Activated CD8-positive, alpha-beta T cell treated with anti-CD3 and anti-CD28 coated beads for 36 hours (primary cell): ENCODE measurements at places on chromosomes 2 and 18. TPM values are rescaled to one million over a fixed set of nuclear protein-coding genes. Genes with fewer than 3 reads are reported as not detected.

The CYTIP gene
- total RNA-seq, result 514 TPM

The ACMSD gene
- total RNA-seq, result not detected

The GATA6 gene
- total RNA-seq, result not detected

The KCNS3 gene
- not detected for total RNA-seq

The ACOXL gene
- 0.14 TPM for total RNA-seq

The ALPG gene
- not detected for total RNA-seq

The CAD gene
- total RNA-seq, result 125 TPM

DNA sequence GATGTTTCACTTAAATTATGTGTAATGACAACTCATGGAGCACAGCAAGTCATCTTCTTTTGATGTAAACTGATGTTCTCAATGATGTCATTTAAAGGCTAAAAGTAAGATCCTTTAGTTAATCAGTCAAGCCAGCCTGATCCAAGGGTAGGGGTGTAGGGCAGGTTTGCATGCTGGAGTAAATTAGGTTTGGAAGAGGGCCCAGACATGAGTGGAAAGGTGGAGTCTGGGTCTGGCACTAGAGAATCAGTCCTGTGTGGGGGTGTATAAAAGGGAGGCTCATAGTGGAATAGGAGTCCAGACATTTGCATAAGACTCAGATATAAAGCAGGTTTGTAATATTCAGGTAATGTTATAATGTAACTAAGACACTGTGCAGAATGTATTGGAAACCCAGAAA lies 88.8 kb upstream of the NYAP2 start:
- DNase-seq, result no peak

DNA sequence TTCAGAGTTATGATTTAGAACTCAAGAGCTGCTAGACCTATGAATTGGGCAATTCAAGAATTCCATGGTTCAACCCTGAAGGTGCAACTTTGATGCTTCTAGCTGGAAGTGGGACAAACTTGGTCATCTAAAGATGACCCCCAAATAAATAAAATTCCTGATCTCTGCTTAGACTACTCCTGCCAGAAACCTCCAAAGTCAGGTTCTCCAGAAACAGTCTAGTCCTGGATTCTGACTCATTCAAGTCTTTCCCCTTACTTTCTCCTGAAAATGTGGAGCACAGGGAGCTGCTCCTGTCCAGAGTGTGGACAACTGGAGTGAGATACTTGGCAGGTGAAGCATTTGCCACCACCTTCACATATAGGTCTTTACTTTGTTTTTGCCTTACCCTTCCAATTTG lies 557.7 kb upstream of the TNP1 start:
- DNase-seq, result no peak

- no peak for DNase-seq
Measured at GRCh38 chr18:67292814-67293213, 223.7 kb downstream of the DSEL start.

GRCh38 chr2:39153312-39153711 lies 32.5 kb upstream of the SOS1 start:
- no peak for DNase-seq

- peak; percentile 51 for DNase-seq
Measured at GRCh38 chr2:71538656-71539265, 85.4 kb downstream of the DYSF start.

- no peak for DNase-seq
Measured at GRCh38 chr2:189236066-189236465, 56.5 kb upstream of the COL5A2 start.

- DNase-seq, result no peak
Measured at GRCh38 chr2:206410714-206411113, 32.6 kb upstream of the ADAM23 start.

DNA sequence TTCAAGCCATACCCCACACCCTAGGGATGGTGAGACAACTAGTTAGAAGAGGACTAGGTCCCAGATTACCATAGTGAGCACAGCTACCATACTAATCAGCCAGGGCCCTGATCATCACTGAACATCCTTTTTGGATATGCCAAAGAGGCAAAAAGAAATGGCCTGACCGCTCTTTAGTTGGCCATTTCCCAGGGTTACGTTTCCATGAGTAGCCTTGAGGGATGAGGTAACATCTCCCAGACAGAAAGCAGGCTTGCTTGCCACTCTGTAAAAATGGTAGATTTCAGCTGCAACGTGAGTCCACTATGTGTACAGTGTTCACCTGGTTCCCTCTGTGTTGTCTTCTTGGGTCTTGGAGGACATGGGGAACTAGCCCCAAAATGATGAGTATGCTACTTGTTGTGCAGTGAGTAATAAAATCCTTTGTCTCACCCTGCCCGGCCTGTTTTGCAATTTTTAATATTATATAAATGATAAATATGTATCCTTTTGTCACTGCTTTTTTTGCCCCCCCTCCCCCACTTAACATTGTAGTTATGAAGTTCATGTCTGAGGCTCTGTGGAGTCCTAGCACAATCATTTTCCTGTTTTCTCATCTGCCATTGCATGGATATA lies 8.9 kb upstream of the GALM start:
- DNase-seq, result no peak

DNA sequence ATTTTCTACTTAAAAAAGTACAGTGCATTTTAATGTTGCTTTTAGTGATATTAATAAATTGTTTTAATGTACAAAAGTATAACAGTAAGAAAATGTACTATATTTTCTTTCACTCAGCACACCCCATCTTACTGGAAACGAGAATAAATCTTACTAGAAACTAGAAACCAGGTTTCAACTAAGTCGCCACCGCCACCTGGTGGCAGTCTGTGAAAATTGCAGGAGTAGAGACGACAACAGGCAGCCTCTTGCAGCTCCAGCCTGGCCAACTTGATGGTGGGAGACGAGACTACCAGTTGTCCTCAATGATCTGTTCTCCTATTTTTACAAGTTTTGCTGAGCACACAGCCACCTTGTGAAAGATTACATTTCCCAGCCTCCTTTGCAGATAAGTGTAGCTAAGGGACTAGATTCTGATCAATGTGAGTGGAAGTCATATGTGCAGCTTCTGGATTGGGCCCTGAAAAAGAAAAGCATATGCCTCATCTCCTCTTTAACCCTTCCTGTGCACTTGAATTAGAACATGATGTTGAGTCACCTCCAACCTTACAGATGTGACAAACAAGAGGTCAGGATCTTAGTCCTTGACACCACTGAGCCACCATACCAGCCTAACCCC lies 8.7 kb downstream of the OTOF start:
- peak; percentile 86 for DNase-seq

GRCh38 chr2:112812318-112813267 lies 24.0 kb downstream of the IL1B start:
- DNase-seq, result no peak

GRCh38 chr2:232636788-232637420 lies 3.5 kb downstream of the EFHD1 start:
- DNase-seq, result peak; percentile 8

- DNase-seq, result no peak
Measured at GRCh38 chr2:239212121-239212928, 188.5 kb downstream of the HDAC4 start.

GRCh38 chr2:111634995-111635538 lies 248.9 kb downstream of the ANAPC1 start:
- DNase-seq, result no peak

- DNase-seq, result no peak
Measured at GRCh38 chr2:124804014-124804940, 779.2 kb downstream of the CNTNAP5 start.

- no peak for DNase-seq
Measured at GRCh38 chr2:3741867-3742602, 38.7 kb downstream of the DCDC2C start.

GRCh38 chr2:44767691-44768090 lies 173.8 kb upstream of the SIX3 start:
- DNase-seq, result no peak

DNA sequence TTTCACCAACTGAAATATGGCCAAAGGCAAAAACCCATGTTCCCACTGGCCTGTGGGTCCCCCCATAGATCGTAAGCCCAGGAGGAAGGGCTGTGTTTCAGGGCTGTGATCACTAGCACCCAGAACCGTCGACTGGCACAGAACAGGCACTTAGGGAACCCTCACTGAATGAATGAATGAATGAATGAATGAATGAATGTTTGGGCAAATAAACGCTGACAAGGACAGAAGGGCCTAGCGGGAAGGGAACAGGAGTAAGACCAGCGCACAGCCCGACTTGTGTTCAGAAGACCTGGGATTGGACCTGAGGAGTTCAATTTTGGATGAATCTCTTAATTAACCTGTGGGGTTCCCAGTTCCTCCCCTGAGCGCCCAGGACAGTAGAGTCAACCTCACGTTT lies 76.2 kb downstream of the TPO start:
- no peak for DNase-seq

GRCh38 chr2:158391876-158392275 lies 64.7 kb downstream of the CCDC148 start:
- DNase-seq, result no peak

GRCh38 chr2:30985493-30986230 lies 152.6 kb downstream of the GALNT14 start:
- DNase-seq, result no peak

DNA sequence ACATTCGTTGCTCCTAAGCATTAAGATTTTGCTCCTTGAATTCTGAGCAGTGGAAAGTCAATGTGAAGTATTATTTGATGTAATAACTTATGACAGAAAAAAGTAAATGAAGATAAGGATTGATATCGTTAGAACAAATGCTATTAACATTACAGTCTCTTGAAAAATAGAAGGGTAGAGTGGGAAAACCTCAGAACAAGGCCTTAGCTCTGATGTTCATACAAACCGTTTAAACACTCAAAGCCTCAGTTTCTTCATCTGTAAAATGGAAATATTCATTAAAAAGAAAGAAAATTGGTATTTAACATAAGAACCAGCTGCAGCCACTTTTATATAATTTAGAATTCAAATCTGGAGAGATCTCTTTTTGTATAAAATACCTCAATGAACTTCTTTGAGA lies 250.4 kb upstream of the NCKAP5 start:
- no peak for DNase-seq

GRCh38 chr2:127718271-127718670 lies 17.0 kb downstream of the SFT2D3 start:
- no peak for DNase-seq

- DNase-seq, result no peak
Measured at GRCh38 chr2:150126143-150126740, 361.2 kb downstream of the RND3 start.

DNA sequence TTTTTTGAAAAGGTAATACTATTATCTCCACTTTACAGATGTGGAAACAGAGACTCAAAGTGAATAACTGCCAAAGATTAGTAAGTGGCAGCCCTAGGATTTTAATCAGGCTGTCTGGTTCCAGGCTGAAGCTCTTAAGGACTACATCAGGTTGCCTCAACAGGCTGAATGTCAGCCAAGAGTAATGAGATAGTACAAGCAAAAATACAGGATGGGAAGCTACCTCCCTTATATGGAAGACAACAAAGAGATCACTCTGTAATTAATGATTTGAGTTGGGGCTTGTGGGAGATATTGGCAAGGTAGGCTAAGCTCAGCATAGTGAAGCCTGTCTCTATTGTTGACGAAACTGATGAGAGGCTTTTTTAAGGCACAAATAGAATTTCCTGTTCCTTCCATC lies 323.1 kb downstream of the KCNJ3 start:
- no peak for DNase-seq
